ENCODE measurements at places on chromosomes 6 and 20.

GRCh38 chr6:33577106-33577535, 3.0 kb downstream of the BAK1 start:
- DNase-seq, result no peak

- no peak for DNase-seq
Observed at GRCh38 chr6:34349211-34349610, 43.3 kb downstream of the NUDT3 start.

DNA sequence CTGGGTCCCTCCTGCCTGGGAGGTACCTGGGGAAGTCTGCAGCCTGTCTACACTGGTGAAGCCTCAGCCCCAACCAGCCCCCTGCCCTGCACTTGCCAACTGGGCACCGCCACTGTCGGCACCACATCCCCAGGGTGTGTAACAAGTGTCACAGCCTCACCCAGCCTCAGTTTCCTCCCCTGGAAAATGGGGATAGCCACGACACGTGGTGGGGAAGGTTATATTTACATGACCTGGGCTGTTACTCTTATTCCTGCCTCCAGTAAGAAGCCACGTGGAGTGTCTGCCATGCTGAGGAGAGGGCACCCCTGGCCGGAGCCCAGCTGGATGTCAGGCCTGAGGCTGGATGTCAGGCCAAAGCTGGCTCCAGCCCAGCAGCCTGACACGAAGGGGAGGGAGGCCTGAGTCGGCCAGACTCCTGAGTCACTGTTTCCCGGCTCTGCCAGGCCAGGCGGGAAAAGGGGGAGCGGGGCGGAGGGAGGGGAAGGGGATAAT, 44.9 kb downstream of the SNAI1 start:
- no peak for DNase-seq

DNA sequence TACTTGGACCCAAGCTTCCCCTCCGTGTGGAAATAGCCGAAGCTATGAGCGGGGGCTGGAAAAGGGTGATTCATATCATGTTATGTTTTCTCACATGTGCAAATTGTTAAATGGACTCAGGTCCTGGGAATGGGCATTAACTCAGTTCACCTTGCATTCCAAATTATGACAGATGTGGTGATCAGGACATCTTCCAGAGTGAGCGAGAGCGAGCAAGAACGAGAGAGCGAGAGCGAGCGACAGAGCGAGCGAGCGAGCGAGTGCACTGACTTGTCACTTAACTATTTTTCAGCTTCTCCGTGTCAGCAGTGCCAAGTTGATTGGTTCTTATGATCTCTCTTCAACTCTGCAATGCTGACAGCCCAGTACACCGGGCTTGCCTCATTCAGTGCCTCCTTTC, 437.4 kb upstream of the NRSN1 start:
- DNase-seq, result no peak

DNA sequence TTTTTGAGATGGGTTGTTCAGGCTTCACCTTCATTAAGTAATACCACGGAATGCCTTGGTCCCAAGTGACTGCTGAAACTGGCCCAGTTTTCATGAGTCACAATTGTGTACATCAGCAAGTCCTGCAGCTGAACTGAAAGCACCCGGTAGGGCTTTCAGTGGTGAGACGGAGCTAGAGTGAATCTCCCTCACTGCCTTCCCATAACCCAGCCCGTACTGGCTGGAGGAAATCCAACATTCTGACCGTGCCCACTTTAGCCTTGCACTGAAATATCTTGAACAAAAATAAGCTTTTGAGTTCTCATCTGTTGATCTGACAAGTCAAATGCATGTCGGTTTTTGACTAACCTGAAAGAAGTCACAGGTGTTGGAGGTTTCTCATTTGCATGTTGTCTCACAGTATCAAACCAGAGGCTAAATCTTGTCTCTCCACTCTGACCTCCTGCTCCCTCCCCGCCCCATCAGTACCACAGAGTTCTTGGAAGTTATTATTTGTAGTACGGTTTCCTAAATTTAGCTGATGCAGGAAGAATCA, 35.9 kb downstream of the DUSP22 start:
- no peak for DNase-seq

- DNase-seq, result no peak
Observed at GRCh38 chr20:59574308-59574707, 30.0 kb upstream of the PHACTR3 start.

GRCh38 chr20:11799281-11799684, 118.4 kb upstream of the BTBD3 start:
- no peak for DNase-seq

GRCh38 chr6:145903356-145904102, 60.6 kb downstream of the SHPRH start:
- no peak for DNase-seq

GRCh38 chr6:40778196-40778595, 191.0 kb upstream of the LRFN2 start:
- DNase-seq, result no peak

GRCh38 chr6:94501516-94501915, 1075.8 kb upstream of the MANEA start:
- no peak for DNase-seq

- DNase-seq, result no peak
Observed at GRCh38 chr20:21661488-21662055, 43.9 kb upstream of the PAX1 start.

DNA sequence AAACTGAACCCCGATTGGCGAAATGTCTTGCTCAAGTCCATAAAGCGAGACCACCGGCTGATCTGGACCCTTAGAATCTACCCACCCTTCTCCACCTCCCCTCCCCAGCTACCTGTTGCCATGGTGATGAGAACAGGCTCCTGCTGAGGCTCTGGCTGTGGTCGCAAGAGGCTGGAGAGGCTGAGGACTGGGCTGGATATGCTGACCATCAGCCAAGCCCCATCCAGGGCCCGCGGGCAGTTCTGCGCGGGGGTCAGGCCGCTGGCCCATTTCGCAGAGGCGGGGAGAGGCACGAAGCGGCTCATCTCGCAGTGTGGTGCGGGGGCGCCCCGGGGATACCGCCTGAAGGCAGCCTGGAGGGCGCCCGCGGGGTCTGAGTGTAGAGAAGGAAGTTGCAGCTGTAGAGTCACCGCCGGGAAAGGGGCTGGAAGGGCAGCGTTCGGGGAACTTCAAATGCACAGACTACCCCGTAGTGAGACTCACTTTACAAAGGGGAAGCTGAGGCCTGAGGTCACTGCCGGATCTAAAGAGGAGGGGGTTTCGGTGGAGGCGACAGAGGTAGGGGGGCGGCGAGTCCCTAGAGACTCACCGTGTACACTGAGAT, 671 bp downstream of the TAPBP start:
- DNase-seq, result peak; percentile 44

- DNase-seq, result no peak
Observed at GRCh38 chr6:40308533-40309306, 278.4 kb downstream of the LRFN2 start.

- DNase-seq, result no peak
Observed at GRCh38 chr6:29627755-29628418, 5.1 kb downstream of the GABBR1 start.

- no peak for DNase-seq
Observed at GRCh38 chr20:62158088-62158400, 14.5 kb downstream of the SS18L1 start.

GRCh38 chr6:122401104-122401503, 1.7 kb downstream of the HSF2 start:
- no peak for DNase-seq

GRCh38 chr6:43120101-43120763, 44.1 kb downstream of the PTK7 start:
- no peak for DNase-seq

- no peak for DNase-seq
Observed at GRCh38 chr6:150458579-150458978, 89.8 kb downstream of the IYD start.

DNA sequence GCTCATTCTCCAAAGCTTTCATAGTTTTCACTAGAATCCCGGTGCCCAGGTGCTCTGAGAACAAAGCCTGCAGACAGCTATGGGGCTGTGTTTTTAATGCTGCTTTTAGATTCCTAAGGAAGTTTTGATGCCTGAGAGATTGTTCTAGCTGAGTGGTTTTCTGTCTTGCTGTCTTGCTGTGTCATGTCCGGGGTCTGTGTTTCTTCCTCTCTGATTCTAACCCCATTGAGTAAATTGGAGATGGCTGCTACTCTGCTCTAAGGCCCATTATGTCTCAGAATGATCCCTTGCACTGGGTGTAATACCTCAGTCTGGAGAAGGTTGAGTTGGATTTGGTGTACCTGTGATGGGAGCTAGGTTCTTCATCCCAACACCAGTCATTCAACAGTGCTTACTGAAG, 63.4 kb downstream of the ARID1B start:
- peak; percentile 83 for DNase-seq

DNA sequence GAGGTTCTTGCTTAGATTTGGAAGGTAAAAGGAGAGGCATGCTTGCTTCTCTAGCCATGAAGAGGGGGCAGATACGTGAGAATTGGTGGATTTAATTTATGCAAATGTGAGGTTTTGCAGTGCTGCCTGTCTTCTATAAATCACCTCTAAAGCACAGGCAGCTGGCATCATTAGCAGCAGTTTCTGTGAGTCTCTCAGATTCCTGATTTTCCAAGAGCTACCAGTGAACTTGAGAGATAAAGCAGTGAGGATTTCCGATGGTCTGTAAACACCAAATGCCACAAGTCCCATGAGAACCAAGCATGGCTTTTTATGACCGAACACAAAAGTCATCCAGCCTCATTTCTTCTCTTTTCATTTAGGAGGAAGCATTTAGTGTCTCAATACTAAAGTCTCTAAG, 3.2 kb upstream of the SIRPB2 start:
- DNase-seq, result peak; percentile 33

DNA sequence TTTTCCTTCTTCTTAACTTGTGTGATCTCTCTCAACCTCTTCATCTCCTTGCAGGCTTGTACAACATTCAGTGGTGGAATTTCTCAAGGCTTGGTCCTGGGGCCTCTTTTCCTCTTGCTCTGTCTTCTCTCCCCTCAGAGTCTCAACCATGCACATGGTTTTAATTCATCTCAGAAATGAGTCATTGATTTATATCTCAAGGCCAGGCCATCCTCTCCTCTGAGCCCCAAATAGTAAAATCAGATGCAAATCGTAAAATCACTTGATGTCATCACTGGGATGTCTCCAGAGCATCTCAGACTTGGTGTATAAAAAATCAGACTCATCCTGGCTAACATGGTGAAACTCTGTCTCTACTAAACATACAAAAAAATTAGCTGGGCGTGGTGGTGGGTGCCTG, 85.0 kb downstream of the FNDC1 start:
- DNase-seq, result no peak

GRCh38 chr6:1703091-1703855, 93.6 kb downstream of the FOXC1 start:
- no peak for DNase-seq

All from GF-D8 (cell line).